DMS79 (cell line): ENCODE measurements at places on chromosomes 2 and 18.

DNA sequence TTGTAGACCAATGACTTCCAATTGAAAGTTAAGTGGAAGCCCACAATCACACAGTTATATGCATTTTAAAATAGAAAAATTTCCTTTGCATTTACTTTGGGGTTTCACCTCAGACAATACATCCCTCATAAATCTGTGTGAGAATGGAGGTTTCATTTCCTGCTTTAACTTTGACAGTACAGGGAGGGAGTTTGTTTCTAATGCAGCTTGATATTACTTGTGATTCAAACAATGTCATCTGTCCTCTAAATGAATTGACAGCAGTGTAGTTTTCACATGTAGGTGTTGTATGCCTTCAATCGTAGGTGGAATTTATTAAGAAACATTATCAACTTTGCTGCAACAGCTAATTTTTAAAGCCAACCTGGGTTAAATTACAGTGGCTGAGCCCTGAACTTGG, 75.2 kb downstream of the TMEFF2 start:
- no peak for DNase-seq

GRCh38 chr18:77622009-77622692, 372.5 kb downstream of the GALR1 start:
- DNase-seq = no peak

DNA sequence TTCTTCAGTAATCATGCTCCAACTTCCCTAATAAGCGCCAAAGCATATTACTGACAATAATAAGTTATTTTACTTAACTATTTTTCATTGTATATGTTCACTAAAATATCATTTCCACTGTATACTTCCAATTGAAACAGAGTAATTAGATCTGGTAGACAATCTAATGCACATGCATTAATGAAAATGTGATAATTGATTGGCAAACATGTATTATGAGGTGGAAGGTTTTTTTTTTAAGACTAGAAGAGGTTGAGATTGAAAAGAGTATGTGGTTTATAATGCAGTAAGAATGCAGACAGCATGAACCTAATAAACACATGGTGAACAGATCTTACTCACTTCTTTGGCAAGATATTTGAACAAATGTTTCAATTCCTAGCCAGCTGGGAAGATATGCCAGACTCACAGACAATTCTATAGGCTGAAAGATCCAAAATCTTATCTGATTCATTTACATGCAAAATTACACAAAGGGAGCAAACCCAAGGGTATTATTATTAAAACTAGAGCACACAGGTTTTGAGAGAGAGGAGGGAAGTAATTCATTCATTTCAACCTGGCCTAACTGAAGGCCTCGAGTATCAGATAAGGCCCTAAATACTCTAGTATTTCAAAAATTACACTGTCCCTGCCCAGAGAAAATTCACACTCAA, 2.8 kb downstream of the NCKAP1 start:
- DNase-seq = no peak

DNA sequence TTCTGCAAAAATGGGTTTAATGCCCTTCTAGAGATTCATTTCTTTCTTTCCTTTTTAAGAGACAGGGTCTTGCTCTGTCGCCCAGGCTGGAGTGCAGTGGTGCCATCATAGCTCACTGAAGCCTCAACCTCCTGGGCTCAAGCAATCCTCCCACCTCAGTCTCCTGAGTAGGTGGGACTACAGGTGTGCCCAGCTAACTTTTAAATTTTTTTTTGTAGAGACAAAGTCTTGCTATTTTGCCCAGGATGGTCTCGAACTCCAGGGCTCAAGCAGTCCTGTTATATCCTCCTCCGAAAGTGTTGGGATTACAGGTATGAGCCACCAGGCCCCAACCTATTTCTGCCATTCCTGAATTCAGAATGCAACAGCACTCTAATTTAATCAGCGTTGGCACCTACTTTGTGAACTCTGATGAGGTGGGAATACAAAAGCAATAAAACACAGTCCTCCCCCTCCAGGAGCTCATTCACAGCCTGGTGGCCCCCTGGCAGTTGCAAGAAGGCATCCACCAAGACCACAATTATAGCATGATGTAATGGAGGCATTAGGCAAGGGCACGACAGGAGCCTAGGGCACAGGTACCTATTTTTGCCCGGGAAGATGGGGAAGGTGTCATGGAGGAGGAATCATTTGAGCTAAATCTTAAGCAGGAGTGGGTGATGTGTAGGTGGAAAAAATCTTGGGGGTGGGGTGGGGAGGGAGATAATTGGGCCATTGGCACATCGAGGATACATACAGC, 5.1 kb downstream of the RHOB start:
- no peak for DNase-seq

DNA sequence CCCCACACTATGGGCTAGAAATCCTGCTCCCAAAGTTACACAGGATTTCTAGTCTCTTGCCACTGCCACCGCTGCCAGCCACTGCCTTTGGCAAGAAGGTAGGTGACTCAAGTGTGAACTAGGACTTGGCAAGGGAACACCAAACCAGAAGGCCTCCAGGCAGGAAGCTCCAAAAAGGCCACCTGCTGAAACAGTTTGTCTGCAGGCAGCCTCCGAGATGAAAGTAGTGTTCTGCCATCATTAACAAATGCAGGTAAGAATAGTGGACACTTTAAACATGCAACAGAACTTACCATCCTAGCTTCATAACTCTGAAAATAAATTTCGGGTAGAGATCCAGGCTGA, 3.9 kb downstream of the ANKRD44 start:
- DNase-seq = no peak

GRCh38 chr2:223697316-223697891, 95.2 kb upstream of the SCG2 start:
- DNase-seq = no peak

DNA sequence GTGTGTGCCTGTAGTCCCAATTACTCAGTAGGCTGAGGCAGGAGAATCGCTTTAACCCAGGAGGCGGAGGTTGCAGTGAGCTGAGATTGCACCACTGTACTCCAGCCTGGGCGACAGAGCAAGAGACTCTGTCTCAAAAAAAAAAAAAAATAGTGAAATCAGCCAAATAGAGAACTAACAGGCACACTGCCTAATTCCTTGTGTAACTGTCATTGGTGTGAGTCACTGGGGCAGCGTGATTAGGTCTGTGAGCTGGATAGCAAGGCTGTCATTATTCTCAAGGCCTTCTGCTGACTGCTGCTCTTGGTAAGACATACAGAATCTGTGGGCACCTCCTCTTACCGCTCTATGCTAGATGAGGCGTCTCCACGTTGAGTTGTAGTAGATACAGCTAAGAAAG, 270.3 kb downstream of the NEDD4L start:
- peak; percentile 34 for DNase-seq

DNA sequence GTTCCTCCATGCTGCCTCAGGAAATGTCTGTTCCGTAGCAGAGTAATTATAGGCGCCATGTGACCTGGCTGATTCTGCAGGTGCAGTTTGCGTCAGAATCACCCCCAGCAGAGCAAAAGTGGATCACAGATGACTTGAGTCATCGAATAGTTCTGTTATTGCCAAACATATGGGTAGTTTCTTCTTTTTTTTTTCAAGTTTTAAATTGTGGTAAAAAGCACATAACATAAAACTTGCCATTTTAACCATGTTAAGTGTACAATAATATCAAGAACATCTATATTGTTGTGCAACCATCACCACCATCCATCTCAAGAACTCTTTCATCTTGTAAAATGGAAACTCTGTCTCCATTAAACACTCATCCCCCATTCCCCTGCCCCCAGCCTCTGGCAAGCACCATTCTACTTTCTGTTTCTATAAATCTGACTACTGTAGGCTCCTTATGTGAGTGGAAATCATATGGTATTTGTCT, 177.7 kb upstream of the TWIST2 start:
- DNase-seq = no peak

DNA sequence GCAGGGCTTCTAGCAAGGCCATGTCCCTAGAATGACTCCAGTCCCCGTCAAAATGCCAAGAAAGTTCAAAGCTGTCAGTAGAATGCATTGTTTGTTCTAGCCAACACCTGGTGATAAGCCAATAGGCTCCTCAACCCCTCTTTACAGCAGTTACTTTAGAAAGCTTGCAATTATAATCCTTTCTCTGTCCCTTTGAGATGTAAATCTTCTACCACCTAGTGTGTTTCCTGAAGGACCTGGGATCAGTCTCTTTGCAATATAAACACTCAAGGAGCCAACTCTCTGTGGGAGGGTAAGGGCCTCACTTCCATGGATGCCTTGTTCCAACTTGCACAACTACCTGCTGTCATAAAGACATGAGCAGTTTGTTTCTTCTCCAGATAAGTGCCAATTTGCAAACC, 301.8 kb downstream of the NBAS start:
- peak; percentile 23 for DNase-seq

DNA sequence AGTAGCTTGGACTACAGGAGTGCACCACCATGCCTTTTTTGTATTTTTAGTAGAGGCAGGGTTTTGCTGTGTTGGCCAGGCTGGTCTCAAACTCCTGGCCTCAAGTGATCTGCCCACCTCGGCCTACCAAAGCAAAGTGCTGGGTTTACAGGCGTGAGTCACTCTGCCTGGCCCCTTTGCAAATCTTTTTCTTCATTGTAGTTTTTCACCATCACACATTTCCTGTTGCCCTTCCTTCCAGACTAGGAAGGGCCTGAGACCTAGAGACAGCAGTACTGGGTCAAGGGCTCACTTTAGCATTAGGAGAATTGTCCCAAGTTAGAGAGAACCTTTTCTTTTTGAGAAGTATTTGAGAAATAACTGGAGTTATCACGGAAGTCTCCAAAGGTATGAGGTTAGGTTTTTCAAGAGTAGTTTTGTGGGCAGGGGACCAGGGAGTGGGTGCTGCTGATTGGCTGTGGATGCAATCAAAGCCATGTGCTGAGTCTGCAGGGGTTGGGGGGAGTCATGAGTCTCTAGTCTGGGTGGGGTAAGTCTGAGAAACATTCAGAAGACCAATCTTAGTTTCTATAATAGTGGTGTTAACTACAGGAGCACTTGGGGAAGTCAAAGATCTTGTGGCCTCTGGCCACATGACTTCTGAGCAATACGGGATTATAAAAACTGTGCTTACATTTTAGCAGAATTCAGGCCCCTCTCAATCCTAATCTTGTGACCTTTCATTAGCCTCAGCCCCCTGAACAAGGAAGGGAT, 23.7 kb downstream of the B3GNT2 start:
- no peak for DNase-seq

DNA sequence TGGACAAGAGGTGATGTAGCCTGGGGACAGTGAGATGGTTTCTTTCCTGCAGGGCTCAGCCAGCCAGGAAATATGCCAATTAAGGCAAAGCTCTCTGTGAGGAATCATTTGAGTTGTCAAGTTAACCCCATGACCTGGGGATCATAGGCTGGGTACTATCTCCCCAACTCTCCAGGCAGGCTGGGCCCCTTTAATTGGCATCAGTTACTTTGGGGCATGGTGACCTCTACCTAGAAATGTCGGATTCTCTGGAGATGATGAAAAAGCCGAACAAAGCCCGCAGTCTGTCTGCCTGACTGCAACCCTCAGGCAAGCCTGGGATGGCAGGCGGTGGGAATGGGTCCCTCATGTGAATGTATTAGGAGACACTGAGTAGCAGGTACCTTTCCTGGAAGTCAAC, 193.5 kb upstream of the SMAD2 start:
- DNase-seq = no peak

DNA sequence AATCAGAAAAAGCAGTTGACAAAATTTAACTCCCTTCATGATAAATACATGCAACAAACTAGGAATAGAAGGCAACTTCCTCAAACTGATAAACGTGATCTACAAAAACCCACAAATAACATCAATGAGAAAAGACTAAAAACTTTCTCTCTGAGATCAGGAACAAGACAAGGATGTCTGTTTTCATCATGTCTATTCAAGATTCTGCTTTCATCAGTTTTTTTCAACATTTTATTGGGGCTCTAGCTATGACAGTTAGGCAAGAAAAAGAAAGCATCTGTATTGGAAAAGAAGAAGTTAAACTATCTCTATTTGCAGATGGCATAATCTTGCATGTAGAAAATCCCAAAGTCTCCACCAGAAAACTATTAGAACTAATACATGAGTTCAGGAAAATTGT, 12.3 kb upstream of the CHST10 start:
- no peak for DNase-seq

DNA sequence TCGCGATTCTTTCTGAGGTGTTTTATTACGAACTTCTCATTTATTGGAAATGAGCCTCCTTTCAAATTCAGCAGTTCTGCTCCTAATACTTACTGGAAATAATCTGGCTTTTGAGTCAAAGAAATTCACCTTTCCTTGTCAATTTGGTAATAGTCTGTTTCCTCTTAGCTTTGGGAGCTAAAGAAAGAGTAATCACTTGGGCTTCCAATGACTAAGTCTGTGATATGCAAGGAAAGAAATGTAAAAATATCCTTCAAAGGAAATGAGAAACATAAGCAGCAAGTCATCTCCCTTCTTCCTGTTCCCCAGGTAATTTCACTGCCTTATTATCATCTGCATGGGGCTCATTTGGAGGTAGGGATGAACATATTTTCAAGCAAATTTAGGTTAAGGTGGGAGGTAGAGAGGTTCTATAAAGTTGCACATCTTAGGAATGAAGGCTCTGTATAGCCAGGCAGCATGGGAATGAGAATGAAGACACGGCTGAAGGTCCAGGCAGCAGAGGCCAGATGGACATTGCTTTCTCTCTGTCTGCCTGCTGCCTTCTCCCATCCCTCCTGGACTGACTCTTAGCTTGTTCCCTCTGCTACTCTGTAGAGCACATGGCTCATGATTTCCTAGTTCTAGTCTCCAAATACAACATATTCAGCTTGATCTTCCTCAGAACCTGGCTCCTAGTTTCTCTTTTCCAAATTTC, 1.0 kb downstream of the SPP2 start:
- DNase-seq = no peak

- DNase-seq = no peak
Observed at GRCh38 chr2:25383806-25384205, 42.1 kb upstream of the DNMT3A start.

GRCh38 chr2:239189711-239190131, 211.1 kb downstream of the HDAC4 start:
- no peak for DNase-seq

DNA sequence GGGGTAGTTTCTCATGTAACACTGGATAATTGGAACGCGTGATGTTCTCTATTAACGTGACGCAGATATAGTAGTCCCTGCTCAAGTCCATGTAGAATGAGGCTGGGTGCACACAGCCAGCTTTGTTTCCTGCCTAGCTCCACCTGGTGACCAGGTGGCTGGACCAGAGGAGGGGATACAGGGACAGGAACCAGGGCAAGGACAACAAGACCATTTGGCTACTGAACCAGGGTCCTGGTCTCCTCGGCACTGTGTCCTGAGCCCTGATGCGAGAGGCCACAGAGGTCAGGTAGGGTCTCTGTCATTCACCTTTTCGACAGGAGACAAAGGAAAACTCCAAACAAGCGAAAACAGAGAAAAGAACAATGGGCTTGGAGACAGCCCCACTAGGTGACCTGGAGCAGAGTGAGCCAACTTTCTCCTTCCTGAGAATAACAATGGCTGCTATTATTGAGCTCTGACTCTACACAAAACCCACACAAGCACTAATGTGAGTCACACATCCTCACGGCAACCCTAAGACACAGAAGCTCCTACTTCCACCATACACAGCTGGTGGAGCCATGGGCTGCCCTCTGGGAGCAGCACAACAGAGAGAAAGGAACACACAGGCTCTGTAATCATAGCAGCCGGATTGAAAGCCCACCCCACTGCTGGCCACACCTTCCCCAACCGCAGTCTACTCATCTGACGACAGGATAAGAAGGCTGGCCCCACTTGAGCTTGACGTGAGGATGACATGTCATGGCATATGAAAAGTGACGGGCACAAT, 67.3 kb upstream of the TEX51 start:
- DNase-seq = no peak

- no peak for DNase-seq
Observed at GRCh38 chr18:56984731-56985130, 162.2 kb upstream of the BOD1L2 start.
